Hepatic stellate cell (primary cell): ENCODE measurements at places on chromosomes 7 and 10.
A peak's percentile ranks its signal among the peaks of the same experiment; 100 is the strongest.

GRCh38 chr7:18624459-18624858, 128.9 kb downstream of the HDAC9 start:
- DNase-seq = no peak

DNA sequence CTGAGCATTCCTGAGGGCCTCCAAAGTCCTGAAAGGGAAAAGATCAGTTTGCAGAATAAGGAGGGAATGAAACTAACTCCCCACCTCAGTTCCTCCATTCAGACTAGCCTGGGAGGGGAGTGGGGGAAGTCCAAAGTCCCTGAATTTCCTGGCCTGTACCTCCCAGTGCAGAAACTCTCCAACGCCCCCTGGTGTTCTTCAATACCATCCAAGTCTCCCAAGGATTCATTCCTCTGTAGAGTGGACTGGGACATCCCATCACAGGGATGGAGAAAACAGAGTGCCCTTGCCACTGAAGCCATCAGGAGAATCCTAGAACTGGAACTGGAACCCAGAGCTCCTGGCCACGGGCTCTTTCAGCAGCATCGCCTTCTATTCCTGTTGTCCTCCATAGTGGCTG, 1.6 kb upstream of the COL13A1 start:
- DNase-seq = peak; percentile 72

DNA sequence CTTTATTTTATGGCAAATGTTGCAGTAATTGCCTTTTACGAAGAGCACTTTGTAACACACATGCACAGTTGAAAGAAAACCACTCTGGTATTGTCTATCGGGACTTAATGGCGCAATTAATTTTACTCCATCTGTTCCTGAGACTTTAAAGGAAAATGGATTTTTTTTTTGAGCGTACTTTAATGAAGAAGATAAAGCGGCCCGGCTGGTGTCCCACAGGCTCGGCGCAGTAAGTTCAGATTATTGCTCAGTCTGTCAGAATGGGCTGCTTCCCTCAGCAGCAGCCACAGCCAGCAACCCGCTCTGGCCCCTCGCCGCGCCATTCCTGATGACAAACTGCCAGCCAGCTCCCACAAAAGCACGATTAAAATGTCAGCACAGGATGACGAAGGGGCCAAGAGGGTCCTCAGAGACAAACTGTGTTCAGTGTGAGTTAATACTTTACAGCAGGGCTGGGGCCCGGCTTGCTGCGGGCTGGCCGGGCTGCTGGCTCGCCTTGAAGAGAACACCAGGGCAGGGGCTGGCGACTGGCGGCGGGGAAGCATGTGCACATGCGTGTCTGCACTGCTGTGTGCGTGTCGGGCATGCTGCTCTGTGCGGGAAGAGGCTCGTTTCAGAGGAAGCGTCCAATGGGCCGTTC, 501.0 kb upstream of the GALNT17 start:
- no peak for DNase-seq

- no peak for DNase-seq
Observed at GRCh38 chr7:107813524-107813923, 10.5 kb upstream of the SLC26A3 start.

GRCh38 chr10:44278837-44279324, 106.0 kb downstream of the CXCL12 start:
- DNase-seq = peak; percentile 77

DNA sequence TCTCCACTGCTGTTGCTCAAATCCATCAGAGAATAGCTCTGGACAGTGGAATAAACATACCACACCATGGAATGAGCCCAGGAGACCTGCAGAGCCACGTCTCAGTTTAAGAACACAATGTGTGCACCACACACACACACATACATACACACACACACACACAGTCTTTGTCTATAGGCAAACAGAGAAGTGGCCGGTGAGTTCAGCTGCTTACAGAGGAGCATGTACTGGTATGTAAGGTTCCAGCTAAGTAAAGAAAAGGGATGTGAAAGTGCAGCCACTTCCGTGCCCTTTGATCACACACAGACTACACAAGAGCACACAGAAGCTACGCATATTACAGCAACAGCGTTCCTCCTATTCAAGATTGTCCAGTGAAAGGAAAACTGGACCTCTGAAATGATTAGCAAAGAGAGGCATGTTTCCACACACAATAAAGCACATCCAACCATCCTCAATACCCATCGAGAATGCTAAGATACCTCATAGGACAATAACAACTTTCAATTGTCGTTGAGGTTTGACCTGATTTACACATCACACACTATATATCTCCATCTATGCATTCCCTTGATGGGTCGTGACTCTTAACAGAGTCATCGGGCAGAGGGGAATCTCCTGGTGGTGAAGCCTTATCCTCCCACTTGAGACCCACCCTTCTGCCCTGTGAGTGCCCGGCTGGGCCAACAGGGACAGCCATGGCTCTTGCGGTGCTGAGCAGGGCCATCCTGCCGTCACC, 23.6 kb downstream of the SLC35B4 start:
- no peak for DNase-seq

- DNase-seq = no peak
Observed at GRCh38 chr10:30417301-30417700, 16.7 kb upstream of the MAP3K8 start.

- DNase-seq = no peak
Observed at GRCh38 chr10:27688276-27688675, 57.3 kb downstream of the MKX start.

DNA sequence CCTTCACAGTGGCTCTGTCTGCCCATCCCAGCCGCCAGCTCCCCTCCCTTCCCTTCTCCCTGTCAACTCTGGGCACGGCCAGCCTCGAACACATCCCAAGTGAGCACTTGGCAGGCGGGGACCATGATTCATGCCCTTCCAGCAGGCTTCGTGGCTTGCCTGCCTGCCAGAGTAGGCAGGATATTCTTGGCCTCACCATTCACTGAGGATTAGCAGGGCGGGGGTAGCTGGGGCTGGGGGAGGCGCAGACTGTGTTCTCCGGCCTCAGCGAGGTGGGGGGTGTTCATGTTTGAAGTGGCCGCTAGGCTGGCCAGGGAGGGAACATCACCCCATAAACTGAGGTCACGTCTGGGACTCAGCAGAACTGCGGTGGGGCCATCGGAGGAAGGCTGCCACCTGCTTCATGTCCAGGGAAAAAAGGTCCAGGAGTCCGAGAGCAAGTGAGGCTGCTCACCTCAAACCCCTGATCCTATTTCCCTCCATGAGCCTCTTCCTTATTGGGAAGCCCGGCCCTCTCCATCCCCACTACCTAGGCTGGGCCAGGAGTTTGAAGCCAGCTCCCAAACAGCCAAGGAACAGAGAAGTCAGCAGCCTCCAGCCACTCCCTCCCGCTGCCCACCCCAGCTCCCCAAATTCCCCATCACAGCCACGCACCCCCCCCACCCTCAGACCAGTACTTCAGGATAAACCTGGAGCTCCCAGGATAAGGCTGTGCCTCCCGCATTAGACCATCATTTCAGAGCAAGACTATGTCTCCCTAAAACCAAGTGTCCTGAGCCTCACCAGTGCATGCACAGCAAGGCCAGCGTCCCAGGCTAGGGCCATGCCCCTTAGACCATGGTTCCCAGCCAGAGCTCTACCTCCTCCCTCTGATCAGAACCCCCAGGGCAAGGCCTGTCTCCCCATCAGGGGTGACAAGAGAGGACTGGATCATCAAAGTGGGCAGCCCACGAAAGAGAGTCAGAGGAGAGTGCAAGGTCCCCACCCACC, 42.8 kb upstream of the RABGEF1 start:
- peak; percentile 57 for DNase-seq

GRCh38 chr7:101237206-101238067, at the start of gene CLDN15:
Gene CLDN15 (minus strand): TSS chr7:101237802. CDS start chr7:101237581, 221 bp downstream.
- peak; percentile 79 for DNase-seq
